Liver (tissue), 10 donors: ENCODE measurements at places on chromosomes 3 and 15. TPM values are rescaled to one million over a fixed set of nuclear protein-coding genes. Genes with fewer than 3 reads are reported as not detected.

The GOLGA6L4 gene
- 1.3 TPM for total RNA-seq

The MUC20 gene
- 9.7 TPM for total RNA-seq

The GP5 gene
- 0.17 TPM for total RNA-seq

The NSMCE3 gene
- total RNA-seq = 3.3 TPM

The IGDCC3 gene
- total RNA-seq = 1.5 TPM

The TMIE gene
- total RNA-seq = 0.14 TPM

The MED12L gene
- 0.59 TPM for total RNA-seq

The SLC26A6 gene
- 7.5 TPM for total RNA-seq

The RYR3 gene
- 0.08 TPM for total RNA-seq

The SLC24A5 gene
- total RNA-seq = not detected

The C3orf38 gene
- total RNA-seq = 16.0 TPM

The RPP14 gene
- total RNA-seq = 9.2 TPM

- no peak for DNase-seq
Observed at GRCh38 chr3:157574531-157574930, 71.3 kb upstream of the VEPH1 start.

GRCh38 chr15:74489518-74490338, 28.8 kb upstream of the UBL7 start:
- peak; percentile 70 for DNase-seq

DNA sequence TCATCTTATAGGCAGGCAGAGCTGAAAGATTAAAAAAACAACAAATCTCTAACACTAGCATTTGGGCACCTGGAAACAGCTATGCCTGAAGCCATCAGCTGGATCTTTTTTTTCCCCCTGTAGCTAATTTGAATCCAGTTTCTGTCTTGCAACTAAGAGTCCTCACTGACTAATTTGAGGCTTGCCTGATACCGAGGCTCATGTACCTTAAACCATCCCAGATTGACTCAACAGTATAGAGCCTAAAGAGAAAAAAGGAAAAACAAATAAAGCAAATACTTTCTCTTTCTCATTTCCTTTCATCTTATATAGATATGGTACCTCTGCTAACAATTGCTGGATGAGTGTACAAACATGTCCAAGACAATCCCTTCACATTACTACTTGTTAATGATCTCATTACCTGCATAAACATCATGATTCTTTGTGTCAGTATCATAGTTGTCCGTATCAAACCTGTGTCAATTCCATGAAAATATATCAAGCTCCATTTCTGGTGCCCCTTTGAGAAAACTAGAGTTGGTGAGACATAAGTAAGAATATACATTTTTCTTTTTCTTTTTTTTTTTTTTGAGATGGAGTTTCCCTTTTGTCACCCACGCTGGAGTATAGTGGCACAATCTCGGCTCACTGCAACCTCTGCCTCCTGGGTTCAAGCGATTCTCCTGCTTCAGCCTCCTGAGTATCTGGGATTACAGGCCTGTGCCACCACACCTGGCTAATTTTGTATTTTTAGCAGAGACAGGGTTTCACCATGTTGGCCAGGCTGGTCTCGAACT, 43.1 kb downstream of the BHLHE40 start:
- no peak for DNase-seq

- no peak for DNase-seq
Observed at GRCh38 chr15:90343302-90343790, 8.7 kb upstream of the ZNF774 start.

- DNase-seq = no peak
Observed at GRCh38 chr15:29870495-29871151, 48.4 kb upstream of the TJP1 start.

DNA sequence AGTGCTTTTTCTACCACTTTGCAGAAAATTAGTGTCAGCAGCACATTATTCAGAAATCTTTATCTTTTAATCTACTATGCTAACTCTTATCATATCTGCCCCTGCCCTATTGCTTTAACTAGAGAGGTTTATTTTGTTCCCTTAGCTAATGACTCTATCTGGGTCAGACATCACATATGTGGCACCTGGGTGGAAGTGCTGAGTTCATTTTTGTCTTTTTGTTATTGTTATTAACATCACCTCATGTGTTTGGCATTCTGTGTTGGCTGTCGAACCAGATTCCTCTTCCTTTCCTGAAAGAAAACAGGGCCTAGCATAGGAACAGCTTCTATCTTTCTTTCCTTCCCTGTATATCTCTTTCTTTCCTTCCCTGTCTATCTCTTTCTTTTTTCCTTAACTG, 100.7 kb downstream of the RBMS3 start:
- DNase-seq = no peak

DNA sequence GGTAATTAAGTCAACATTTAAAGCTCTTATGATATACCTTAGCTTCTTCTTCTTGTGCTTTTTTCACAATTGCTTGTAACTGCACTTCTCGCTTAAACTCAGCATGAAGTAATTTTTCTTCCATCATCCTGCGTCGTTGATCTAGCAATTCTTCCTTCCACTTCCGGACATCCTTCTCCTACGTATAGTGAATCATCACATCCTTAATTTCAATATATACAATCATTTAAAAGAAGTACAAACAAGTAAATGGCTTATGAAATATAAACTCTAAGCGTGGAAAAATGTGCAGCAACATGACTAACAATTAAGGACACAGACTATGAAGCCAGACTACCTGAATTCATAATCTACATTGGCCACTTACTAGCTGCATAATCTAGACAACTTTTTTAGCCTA, 151.4 kb downstream of the SCAPER start:
- no peak for DNase-seq

DNA sequence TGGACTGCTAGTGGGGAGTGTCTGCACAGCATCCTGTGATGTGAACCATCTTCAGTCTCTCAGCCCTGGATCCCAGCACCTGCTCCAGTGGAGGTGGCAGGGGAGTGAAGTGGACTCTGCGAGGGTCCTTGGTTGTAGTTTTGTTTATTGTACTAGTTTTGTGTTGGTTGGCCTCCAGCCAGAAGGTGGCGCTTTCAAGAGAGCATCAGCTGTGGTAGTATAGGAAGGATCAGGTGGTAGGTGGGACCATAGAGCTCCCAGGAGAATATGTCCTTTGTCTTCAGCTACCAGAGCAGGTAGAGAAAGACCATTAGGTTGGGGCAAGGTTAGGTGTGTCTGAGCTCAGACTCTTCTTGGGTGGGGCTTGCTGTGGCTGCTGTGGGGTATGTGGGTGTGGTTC, 20.9 kb downstream of the NEK11 start:
- no peak for DNase-seq

- no peak for DNase-seq
Observed at GRCh38 chr3:18679238-18679637, 254.1 kb upstream of the SATB1 start.

GRCh38 chr15:74816624-74817369, 4.2 kb downstream of the LMAN1L start:
- DNase-seq = no peak

GRCh38 chr15:94882071-94882712, 650.8 kb downstream of the MCTP2 start:
- no peak for DNase-seq

GRCh38 chr15:69018951-69019350, 4.5 kb downstream of the NOX5 start:
- no peak for DNase-seq

- DNase-seq = peak; percentile 35
Observed at GRCh38 chr3:31562525-31562924, 29.8 kb downstream of the STT3B start.

GRCh38 chr15:93026380-93026817, 62.6 kb downstream of the RGMA start:
- DNase-seq = no peak

- no peak for DNase-seq
Observed at GRCh38 chr3:85846940-85847339, 888.2 kb downstream of the CADM2 start.

DNA sequence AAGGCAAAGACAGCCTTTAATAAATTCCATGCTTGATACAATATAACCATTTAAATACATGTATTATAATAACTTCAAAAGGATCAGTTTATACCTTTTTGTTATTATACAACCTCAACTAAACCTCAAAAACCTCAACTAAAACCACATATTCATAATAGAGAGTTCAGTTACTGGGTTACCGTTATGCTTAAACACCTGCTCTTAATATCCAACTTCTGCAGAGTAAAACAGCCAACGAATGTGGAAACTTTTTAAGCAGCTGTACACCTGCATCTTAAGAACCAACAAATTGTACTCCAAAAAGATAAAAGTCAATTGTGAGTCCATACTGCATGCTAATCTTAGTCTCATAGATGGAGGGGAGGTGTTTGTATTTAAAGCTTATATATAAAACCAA, 53.5 kb downstream of the TFDP2 start:
- DNase-seq = no peak

DNA sequence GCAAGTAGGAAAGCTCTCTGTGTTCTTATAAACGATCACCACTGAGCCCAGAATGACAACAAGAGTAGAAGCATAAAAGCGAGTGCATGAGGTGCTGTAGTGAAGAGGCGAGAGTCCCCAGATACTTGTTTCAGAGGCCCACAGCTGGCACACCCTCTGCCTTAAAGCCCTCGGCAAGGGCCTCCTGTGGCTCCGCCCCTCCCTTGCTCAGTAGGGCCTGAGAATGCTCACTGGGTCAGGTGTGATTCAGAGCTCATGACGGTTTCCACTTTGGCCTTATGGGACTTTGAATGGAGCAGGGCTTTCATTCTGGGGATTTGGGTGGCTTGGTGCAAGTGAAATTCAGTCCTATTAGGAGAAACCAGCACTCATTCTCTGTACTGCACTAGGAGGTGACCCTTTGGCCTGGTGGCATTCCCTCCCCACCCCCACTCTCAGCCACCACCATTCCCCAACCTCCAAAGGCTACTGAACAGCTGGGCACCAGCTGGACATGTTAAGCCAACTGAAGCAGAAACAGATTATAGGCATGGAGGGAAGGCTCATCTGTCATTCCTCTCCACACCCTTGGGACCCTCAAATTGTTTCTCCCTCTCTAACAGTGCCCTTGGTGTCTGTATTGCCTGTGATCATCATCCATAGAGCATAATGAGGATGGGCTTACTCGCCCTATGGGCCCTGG, 109.6 kb upstream of the CTDSPL start:
- DNase-seq = no peak

DNA sequence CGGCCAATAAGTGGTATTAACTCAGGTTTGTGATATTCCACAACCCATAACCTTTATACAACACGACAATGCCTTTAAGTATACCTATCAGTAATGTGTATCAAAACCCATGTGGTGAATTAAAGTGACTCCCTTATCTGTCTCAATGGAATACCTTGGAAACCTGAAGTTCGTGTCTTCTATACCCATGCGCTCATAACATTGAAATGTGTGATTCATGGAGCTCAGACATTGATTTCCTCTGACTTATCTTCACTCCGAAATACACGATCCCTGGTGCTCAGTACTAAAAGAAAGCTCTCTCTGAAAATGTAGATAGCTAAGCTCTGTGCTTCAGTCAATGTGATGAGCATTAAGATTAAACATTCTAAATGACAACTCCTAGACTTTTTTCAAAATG, 140.3 kb downstream of the TBC1D5 start:
- no peak for DNase-seq

DNA sequence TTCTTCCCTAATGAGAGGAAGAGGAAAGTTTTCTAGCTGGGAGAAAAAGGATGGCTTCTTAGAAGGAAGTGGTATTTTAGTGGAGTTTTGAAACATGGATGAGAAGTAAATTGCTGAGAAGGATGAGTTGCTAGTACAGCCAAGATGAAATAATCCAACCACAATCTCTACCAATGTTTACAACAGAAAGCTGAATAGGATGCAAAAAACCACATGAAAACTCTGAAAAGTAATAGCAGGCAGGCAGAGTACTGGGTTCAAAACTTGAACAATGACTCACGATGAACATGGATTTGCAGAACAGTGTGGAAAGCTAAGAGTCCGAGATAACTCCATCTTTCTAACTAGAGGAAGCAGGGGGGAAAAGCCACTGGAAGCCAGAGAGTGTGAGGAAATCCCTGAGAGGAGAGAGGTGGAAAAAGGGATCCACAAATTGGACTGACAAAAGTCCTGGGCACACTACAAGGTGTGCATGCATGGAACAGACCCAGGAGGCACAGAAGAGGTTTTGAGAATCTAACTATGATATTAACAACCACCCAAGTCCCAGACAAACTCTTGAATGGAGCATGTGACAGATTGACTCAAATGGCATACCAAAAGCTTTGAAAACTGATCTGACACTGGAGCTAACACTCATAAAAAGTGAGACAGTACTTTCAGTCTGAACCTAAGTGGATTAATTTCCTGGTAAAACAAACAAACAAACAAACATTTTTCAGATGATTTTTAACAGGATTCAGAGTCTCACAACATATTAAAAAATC, 76.7 kb downstream of the ST6GAL1 start:
- DNase-seq = no peak

DNA sequence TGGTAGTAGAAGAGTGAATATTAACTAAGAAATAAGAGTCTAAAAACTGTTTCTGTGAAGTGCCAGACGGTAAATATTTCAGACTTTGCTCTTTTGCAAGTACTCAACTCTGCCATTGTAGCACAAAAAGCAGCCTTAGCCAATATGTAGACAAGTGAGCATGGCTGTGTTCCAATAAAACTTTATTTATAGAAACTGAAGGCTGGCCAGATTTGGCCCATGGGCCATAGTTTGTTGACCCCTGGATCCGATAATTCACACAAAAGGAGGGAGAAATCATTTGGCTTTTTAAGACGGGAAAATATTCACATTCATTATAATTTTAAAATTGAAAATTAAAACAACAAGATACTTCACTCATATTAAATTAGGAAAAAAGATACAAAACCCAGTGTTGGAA, 15.4 kb downstream of the EID1 start:
- DNase-seq = no peak

DNA sequence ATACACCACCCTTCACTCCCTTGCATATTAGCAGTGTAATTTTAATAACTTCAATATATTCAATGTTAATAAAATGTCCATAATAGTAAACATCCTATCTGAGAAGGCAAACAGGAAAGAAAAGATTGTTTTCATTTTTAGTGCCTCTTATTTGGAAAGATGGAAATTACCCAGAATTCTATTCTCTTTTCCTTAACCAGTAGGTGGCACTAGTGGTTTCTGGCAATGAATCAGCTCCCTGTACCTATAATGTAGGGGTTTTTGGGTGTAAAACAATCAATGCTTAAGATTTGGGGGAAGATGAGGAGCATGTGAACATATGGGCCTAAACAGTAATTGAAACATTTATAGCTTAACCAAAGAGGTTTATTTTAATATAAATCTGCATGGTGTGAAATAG, 5.7 kb upstream of the SEMA6D start:
- DNase-seq = no peak

DNA sequence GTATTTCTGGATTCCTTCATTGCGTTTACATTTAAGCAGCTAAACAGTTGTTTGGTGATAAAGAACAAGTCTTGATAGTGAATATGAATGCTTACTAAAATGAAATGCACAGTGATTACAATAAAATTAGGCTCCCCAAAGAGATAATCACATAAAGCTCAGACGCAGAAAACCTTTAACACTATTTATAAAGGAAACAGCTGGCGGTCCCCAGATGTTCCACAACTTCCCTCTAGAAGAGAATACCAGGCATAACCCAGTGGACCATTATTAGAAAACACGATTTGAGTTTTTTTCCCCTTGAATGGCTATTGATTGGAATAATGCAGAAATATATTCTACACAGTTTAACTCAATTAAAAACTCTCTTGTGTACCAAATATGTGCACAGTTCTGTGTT, 573.2 kb downstream of the DIPK2A start:
- no peak for DNase-seq
